ENCODE measurements at places on chromosomes 1 and 21. TPM values are rescaled to one million over a fixed set of nuclear protein-coding genes. Genes with fewer than 3 reads are reported as not detected.

DNA sequence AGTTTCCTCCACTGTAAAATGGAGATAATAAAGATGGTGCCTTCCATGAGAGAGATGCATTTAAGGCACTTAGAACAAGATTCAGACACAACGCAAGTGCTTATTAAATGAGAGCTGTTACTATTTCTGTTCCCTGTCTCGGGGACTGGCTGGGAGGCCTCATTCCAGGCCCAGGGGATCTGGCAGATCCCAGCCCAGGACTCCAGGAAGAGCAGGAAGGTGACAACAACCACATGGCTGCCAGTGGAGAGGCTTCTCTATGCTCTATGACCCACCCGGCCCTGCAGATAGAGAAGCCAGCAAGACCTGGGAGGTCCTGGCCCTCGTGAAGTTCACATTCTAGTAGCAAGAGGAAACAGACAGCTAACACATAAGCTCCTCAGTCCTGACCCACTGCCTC, 175.5 kb downstream of the ACTL8 start:
- H3K36me3 ChIP-seq: no peaks in the 10 kb centered on the region
- peaks cover 8% of the 10 kb centered on the region for H3K27me3 ChIP-seq
- no peak overlapping the region for H3K27ac ChIP-seq
- no peaks in the 10 kb centered on the region for H3K4me1 ChIP-seq
- DNase-seq: no peak

GRCh38 chr1:30110846-30111245, 612.5 kb downstream of the MATN1 start:
- no peaks in the 10 kb centered on the region for H3K36me3 ChIP-seq
- no peak overlapping the region for H3K27ac ChIP-seq
- DNase-seq: no peak
- H3K4me1 ChIP-seq: peaks cover 12% of the 10 kb centered on the region
- no peak overlapping the region for H3K4me3 ChIP-seq

DNA sequence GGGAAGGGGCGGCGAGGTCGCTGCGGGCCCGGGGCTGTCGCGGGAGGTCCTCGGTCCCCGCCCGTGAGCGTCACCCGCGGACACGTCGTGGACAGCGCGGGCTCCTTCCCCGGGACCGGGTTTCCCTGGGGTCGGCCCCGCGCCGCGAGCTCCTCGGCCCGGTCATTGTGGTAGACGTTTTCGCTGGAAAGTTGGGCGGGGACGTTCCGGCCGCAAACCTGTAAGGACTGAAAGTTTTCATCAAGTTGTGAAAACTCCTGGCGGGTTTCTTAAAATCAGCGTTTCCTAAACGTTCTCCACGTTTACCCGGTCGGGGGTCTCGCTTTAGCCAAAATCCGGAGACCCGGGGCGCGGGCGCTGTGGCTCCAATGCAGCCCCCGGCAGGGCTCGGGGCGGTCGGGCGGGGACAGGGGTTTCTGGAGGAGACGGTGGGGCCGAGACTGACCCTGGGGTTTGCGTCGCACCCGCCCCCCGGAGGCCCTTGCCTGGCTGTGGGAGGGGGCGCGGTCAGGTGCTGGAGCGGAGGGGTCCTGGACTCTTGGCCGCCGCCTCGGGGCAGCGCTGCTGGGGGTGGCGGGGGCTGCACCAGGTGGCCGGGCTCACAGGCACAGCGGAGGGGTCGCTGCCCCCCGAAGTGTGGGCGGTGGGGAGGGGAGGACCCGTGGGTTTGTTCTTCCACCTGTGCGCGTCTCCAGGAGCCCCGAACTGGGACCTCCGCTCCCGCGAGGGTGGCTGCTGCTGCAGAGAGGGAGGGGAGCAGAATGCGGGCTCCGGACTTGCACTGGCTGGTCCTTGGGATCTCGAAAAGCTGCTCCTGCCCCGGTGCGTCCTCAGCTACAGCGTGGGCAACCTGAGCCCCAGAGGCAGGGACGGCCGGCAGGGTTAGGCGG, 827 bp downstream of the PRKCZ start:
- DNase-seq: no peak
- no peaks in the 10 kb centered on the region for H3K36me3 ChIP-seq
- peaks cover 7% of the 10 kb centered on the region for H3K27me3 ChIP-seq

GRCh38 chr1:34906756-34907155, 22.7 kb downstream of the DLGAP3 start:
- H3K4me3 ChIP-seq: no peak overlapping the region
- no peaks in the 10 kb centered on the region for H3K36me3 ChIP-seq
- no peak overlapping the region for H3K27ac ChIP-seq
- H3K27me3 ChIP-seq: peaks cover 27% of the 10 kb centered on the region
- no peak for DNase-seq

DNA sequence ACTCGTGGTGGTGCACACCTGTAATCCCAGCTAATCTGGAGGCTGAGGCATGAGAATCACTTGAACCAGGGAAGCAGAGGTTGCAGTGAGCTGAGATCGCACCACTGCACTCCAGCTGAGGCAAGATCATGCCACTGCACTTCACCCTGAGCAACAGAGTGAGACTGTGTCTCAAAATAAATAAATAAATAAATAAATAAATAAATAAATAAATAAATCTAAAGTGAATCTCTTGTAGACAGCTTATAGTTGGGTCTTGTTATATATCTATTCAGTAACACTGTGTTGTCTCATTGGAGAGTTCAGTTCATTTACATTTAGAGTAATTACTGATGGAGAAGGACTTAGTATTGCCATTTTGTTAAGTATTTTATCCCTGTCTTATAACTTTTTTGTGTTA, 258.4 kb downstream of the LRRC40 start:
- peaks cover 5% of the 10 kb centered on the region for H3K36me3 ChIP-seq
- DNase-seq: no peak
- no peak overlapping the region for H3K4me3 ChIP-seq
- no peak overlapping the region for H3K27ac ChIP-seq
- H3K4me1 ChIP-seq: no peaks in the 10 kb centered on the region
- H3K27me3 ChIP-seq: no peaks in the 10 kb centered on the region

- DNase-seq: no peak
- H3K36me3 ChIP-seq: no peaks in the 10 kb centered on the region
- no peak overlapping the region for H3K4me3 ChIP-seq
- no peak overlapping the region for H3K27ac ChIP-seq
- peaks cover 9% of the 10 kb centered on the region for H3K4me1 ChIP-seq
Measured at GRCh38 chr1:6241887-6242740, 1.9 kb upstream of the HES3 start.

DNA sequence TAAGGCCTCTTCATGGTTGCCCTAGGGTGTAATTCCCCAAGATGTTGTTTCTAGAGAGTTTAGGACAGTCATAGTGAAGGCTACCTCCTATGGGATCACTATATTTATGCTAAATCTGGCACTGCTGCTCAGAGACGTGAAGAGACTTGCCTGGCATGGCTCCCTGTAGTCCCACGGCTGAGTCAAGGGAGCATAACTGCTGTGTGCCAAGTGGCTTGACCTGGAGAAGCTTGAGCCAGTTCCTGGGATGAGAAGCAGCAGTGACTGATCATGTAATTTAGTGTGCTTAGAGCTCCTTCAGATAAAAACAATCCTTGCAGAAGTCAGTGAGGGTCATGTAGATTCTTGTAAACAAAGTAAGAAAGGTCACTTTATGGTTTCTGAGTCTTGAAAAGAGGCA, 68.9 kb upstream of the TSPAN2 start:
- H3K27ac ChIP-seq: no peak overlapping the region
- H3K36me3 ChIP-seq: no peaks in the 10 kb centered on the region
- H3K4me1 ChIP-seq: no peaks in the 10 kb centered on the region
- no peak for DNase-seq
- no peak overlapping the region for H3K4me3 ChIP-seq

- peak overlapping the region; percentile 78 for H3K4me3 ChIP-seq
- peak overlapping the region; percentile 92 for H3K27ac ChIP-seq
- H3K36me3 ChIP-seq: no peaks in the 10 kb centered on the region
- DNase-seq: no peak
- H3K27me3 ChIP-seq: no peaks in the 10 kb centered on the region
Measured at GRCh38 chr1:111600886-111601386, 18.7 kb upstream of the RAP1A start.

- peaks cover 72% of the 10 kb centered on the region for H3K4me1 ChIP-seq
- peak; percentile 97 for DNase-seq
- peak within 1 kb of the TSS; percentile 95 for H3K4me3 ChIP-seq
- peaks cover 21% of the 10 kb centered on the region for H3K36me3 ChIP-seq
Measured at GRCh38 chr1:156816561-156817328, at the start of gene SH2D2A. SH2D2A (minus strand) TSS chr1:156816848; CDS start chr1:156816708, 140 bp downstream.

GRCh38 chr1:214581785-214582184, 21.2 kb upstream of the CENPF start:
- no peak for DNase-seq
- H3K27ac ChIP-seq: no peak overlapping the region
- no peaks in the 10 kb centered on the region for H3K4me1 ChIP-seq
- H3K36me3 ChIP-seq: no peaks in the 10 kb centered on the region
- peaks cover 8% of the 10 kb centered on the region for H3K27me3 ChIP-seq

- no peak for DNase-seq
- no peaks in the 10 kb centered on the region for H3K27me3 ChIP-seq
- H3K36me3 ChIP-seq: no peaks in the 10 kb centered on the region
- no peak overlapping the region for H3K4me3 ChIP-seq
- no peak overlapping the region for H3K27ac ChIP-seq
Measured at GRCh38 chr1:19260211-19261138, 8.9 kb downstream of the MRTO4 start.

GRCh38 chr1:74502858-74503257, 9.6 kb downstream of the LRRC53 start:
- no peak for DNase-seq
- no peaks in the 10 kb centered on the region for H3K36me3 ChIP-seq
- peaks cover 14% of the 10 kb centered on the region for H3K27me3 ChIP-seq
- no peaks in the 10 kb centered on the region for H3K4me1 ChIP-seq
- no peak overlapping the region for H3K4me3 ChIP-seq
- H3K27ac ChIP-seq: no peak overlapping the region

- no peak overlapping the region for H3K27ac ChIP-seq
- peaks cover 3% of the 10 kb centered on the region for H3K27me3 ChIP-seq
- no peak overlapping the region for H3K4me3 ChIP-seq
- H3K36me3 ChIP-seq: no peaks in the 10 kb centered on the region
Measured at GRCh38 chr1:5415606-5416005, 576.6 kb downstream of the NPHP4 start.

Gene PROK1
- not detected for total RNA-seq

Gene B3GALT2
- total RNA-seq: not detected

Gene C8A
- total RNA-seq: not detected

Gene OR6K3
- total RNA-seq: not detected

Gene GPA33
- not detected for total RNA-seq

Gene CHRM3
- not detected for total RNA-seq

Gene VPS13D
- total RNA-seq: 41.8 TPM

Gene AMY1C
- total RNA-seq: not detected

Gene EPHA2
- total RNA-seq: not detected

Gene UTP25
- total RNA-seq: 8.5 TPM

Gene INAVA
- 0.86 TPM for total RNA-seq

Gene KISS1
- not detected for total RNA-seq

Measured in natural killer cell treated with Interleukin-12 subunit alpha and Interleukin-12 subunit beta and Interleukin-15 and Interleukin-18, amount 100 ng/mL, for 72 hours (primary cell).